Motor neuron (in vitro differentiated cells): ENCODE measurements at places on chromosomes 6 and 20. TPM values are rescaled to one million over a fixed set of nuclear protein-coding genes. Genes with fewer than 3 reads are reported as not detected.

DNA sequence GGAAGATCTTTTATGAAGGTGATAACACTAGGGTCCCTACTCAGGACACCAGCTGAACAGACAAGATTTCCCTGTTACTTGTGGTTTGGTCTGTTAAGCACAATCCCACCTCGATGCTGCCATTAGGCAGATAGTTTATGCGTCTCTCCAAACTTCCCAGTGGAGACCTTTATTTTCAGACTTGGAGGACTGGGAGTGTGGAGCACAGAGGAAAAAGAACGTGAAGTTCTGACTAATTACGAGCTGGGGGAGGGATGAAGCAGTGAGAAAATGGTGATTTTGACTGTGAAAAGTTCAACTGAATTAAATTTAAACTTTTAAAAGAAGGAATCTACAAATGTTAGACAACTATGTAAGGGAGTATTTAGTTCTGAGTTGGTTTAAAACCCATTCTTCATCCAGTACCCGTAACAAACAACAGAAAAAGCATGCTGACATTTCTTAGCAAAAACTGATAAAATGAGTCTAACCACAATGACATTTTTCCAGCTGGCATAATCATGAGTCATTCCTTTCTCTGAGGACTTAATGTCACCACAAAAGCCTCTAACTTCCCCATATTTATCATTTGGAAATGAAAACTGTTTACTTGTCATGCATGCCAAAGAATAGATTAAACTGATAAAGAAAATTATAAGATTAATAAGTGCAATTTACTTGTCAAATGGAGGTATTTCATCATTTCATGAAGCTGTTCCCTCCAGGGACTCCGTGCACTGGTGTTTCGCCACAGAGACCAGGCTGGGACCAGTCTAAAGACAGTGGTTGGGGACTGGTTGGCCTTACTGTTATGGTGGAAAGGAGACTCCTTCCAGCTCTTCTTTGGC is 113.3 kb upstream of the SSTR4 start:
- ATAC-seq = peak; percentile 58

DNA sequence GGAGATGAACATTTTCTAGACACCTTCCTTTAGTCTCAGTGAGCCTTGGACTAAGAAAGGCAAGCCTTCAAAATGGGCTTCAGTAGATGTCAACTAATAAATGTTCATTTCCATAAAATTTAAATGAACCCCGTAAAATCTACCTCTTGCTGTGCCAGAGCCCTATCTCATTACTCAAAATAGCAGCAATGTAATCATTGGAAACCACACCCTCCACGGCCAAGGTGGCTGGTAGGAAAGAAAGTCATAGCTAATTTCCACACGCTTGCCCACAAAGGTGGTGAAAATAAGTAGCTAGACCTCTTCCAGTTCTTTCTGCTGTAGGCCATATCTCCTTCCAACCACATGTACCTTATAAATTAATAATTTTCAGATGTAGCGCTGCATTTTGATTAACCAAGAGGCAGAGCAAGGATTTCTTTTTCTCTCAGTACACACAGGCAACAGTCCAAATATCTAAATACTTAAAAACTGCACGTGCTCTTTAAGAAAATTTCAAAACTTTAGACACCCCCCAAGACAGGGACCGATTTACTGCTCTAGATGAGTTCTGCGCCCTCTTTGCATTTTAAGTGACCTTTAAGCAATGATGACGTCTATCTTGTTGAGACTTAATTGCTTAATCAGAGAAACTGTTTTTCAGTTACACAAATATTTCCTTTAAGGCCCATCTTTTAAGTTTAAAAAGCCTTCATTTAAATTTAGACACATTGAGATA is 290.8 kb downstream of the ZNF217 start:
- no peak for ATAC-seq

GRCh38 chr6:75202676-75203131 is 3.1 kb downstream of the COL12A1 start:
- ATAC-seq = no peak

DNA sequence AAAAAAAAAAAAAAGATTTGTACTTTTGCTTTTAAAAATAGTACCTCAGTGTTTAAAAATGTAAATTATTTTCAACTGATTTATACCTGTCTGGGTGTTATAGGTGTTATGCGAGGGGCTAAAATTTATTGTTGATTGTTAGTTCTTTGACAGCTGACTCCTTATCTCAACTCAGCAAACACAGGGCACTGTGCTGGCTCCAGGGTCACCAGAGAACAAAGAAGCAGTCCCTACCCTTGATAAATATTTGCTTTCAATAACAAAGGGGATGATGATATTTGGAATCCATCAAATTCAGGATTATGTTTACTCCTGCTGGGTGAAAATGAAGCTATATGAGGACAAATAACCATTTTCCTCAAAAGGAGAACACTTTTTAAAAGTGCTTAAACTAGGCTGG is 34.2 kb upstream of the KAT14 start:
- no peak for ATAC-seq

DNA sequence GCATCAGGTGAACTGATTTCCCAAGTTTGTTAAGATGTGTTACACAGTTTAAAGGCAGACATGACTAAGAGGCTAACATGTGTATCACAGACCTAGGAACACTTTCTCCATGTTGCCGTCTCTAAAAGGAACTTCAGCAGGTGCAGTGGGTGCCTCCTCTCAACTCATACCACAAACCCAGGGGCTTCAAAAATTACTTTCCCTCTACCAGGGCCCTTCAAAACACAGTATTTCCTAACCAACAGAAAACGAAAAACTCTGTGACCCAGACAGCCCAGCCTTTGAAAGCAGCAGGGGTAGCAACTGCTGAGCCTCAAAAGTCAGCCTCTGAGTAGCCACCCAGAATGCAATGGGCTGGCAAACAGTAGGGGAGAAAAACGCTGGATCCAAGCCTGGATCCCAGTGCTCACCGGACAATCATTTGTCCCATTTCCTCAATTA is 28.5 kb downstream of the B4GALT5 start:
- peak; percentile 40 for ATAC-seq

DNA sequence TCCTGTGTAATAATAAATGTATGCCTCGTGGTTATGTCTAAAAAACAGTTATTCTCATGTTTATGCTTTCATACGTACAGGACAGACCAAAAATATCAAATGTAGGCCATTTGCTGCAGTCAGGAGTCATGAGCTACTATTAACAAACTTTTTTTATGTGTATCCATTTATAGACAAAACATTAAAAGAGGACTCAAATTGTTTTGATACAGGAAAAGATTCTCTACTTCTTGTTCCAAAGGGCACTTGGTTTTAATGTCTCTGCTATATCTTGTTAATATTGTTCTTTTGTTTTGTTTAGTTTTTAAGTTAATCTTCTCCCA is 155.2 kb downstream of the ZDHHC14 start:
- no peak for ATAC-seq

- no peak for ATAC-seq
These were observed 20.4 kb downstream of the EPB41L2 start for GRCh38 chr6:131042664-131043063.

GRCh38 chr6:5468586-5468985 is 207.3 kb downstream of the FARS2 start:
- no peak for ATAC-seq

DNA sequence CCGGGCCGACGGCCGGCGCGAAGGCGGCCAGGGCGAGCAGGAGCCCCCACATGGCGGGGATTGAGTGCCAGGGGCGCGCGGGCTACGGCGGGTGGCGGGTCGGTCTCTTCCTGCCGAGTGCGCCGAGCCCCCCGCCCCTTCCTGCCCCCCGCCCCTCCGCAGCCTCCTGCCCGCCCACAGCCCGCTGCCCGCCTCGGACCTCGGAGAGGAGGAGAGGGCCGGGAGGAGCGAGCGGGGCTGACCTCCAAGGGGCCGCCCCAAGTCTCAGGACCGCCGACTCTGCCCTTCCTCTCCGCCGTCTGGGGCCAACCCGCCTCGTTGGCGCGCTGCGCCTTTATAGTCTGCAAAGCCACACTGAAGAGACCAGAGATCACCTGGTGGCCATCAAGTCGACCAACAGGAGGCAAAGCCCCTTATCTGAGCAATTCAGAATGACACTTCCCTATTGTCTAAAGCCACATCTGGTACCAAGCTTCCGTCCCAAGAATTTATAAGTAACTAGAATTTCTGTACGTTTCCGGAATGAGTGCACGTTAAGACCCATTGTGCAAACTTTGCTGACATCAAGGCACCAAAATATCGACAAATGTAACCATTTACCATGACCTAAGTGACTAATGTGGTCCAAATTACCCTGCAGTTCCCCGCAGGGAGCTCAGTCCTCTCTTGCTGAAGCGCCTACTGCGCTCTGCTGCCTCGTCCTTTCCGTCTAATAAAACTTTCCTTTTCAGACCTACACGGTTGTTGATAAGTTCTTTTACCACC is at the start of gene CPXM1:
Gene CPXM1, minus strand, starts transcription at position 107 of the 765 bp plus-strand sequence. Its CDS starts 55 bp downstream, at position 52.
- peak; percentile 72 for ATAC-seq

PTCRA gene
- not detected in 2 replicates for total RNA-seq

GSTA3 gene
- total RNA-seq = not detected in 2 replicates

LCA5 gene
- 22.5 and 24.0 TPM in 2 replicates for total RNA-seq

PGBD1 gene
- total RNA-seq = 10.8 and 12.4 TPM in 2 replicates

SLC29A1 gene
- 30.9 and 38.2 TPM in 2 replicates for total RNA-seq
